ENCODE measurements at places on chromosomes 6 and 20.

DNA sequence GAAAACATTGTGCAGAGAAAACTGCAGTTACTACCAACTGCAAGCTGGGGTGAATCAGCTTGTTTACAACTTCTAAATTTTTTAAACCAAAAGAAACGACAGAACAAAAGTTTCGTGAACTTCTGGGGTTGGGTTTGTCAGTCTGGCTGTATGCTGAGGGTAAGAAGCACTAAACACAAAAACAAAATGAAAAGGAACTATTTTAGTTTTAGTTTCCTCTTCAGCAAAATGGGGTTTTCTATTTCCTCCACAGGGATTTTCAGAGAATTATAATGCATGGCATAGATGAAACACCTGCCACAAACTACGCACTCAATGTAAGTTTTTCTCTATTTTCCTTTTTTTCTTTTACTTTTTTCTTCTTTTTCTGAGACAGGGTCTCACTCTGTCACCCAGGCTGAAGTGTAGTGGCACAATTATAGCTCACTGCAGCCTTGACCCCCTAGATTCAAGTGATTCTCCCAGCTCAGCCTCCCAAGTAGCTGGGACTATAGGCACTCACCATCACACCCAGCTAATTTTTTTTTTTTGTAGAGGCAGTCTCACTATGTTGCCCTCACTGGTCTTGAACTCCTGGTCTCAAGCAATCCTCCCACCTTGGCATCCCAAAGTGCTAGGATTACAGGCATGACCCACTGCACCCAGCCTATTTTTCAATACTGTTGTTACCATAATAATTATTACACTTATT is 40.6 kb downstream of the CGA start:
- DNase-seq, result no peak

- DNase-seq, result no peak
Measured at GRCh38 chr20:24589381-24589780, 120.0 kb downstream of the SYNDIG1 start.

DNA sequence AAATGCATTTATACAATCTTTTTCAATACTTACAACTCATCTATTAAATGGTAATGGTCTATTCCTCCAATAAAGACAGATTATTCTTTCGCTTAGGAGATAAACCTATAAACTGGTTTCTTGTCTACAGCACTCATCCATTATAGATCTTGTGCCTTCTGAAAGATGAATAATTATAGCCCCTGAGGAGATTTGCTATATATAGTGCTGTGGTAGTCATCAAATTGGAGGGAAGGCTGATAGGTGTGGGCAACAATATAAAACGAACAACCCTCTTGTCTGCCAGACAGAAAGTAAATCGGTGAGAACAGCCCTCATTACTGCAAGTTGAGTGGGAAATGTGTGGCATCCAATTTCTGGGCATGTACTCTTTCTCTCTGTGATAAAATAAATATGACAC is 292.5 kb upstream of the CNR1 start:
- no peak for DNase-seq

DNA sequence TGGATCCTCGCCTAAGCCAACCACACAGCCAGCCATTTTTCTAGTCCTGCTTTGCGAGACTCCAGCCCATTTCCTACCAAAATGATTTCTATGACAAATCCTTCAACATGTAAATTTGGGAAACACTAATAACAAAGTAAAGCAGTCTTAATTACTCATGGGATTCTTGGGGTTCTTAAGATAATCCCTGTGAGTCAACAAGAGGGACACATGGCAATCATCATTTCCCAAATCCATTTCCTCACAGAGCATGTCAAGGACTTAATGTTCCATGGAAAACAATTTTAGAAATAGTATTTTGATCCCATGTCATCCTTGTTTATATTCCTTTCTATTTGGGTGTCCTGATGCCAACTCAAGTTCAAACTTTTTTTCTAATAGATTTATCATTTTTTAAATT is 322.7 kb upstream of the NOX3 start:
- no peak for DNase-seq

DNA sequence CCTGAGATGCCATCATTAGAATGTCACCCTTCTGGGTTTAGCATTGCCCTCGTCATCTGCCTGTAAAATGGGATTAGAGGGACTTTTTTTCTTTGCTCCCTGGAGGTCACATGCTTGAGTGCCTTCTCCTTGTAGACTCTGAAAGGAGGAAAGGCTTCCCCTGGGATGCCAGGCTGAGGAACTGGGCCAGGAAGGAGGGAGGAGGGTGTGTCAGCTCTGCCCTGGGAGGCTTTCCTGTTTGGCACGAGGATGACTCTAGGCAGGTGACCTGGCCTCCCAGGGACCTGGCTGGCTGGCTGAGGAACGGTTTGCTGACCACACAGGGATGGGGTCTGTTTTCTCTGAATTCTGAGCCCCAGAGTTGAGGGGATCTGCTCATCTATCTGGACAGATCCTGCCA is 137.9 kb upstream of the RNF24 start:
- DNase-seq, result no peak

- no peak for DNase-seq
Measured at GRCh38 chr6:111238464-111239119, 151.3 kb downstream of the SLC16A10 start.
